Midbrain (tissue), 1 donor: ENCODE measurements at places on chromosomes 5 and 9.
A peak's percentile ranks its signal among the peaks of the same experiment; 100 is the strongest.

- no peak for DNase-seq
These were observed 64.1 kb downstream of the OSTF1 start for GRCh38 chr9:75152416-75152815.

DNA sequence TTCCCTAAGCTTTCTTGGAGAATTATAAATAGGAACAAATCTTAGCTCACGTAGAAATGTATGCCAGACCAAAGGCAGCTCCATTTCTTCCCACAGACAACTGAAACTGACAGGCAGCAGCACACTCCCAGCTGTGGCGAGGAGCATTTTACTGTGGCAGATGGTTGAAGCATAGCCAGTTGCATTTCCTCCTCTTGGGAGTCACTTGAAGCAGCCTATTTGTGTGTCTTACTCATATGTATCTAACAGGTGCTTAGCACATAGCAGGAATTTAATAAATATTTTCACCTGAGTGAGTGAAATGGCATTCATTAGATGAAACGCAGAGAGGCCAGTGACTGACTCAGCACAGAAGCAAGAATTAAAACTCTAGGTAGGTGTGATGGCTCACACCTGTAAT, 12.3 kb upstream of the MTMR12 start:
- DNase-seq = no peak

GRCh38 chr5:15105799-15106393, 234.3 kb upstream of the ANKH start:
- peak; percentile 56 for DNase-seq

DNA sequence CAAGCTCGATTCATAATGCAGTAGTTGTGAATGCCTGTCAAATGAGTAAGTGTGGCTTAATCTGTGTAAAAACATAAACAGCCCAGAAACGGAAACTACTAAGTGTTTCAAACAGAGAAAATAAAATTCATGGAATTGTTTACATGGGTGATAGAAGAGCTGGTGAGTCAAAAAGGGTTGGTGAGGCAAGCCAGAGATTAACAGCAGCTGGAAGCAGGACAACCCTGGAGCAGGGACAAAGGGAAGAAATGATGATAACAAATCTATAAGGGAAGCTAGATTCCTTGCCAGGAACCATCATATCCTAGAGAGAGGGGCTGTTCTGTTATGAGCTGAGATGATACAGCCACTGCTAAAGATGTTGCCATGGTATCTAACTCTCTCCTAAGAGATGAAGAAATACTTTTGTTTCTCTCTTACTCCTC, 18.0 kb upstream of the PRR16 start:
- no peak for DNase-seq

DNA sequence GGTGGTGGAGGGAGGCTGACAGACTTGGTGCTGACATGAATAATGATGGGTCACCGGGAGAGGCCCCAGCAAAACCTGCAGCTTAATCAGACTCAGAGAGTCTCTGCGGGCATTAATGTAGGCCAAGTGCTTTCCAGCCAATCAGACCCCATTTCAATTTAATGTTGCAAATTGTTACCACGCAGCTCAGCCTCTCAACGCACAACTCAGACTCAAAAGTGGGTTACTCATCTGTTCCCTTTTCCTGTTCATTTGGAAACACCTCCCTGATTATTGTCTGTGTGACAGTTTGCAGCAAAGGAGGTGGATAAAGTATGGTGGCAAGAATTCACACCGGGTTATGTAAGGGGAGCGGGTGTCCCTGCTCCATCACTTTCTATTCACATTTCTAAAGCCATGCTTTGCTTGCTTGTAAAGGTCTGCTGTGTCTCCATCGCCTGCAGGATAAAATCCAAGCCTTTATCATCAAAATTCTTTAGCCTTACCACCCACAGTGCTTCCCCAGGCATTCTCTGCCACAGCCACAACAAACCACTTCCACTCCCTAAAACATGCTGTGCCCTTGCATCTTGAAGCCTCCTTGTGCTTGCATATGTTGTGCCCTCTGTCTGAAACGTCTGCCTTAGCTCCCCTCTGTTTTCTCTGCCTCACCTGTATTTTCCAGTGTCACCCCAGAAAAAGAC, 156.5 kb downstream of the ASTN2 start:
- DNase-seq = no peak

GRCh38 chr9:3906437-3907213, 380.8 kb upstream of the RFX3 start:
- DNase-seq = no peak

DNA sequence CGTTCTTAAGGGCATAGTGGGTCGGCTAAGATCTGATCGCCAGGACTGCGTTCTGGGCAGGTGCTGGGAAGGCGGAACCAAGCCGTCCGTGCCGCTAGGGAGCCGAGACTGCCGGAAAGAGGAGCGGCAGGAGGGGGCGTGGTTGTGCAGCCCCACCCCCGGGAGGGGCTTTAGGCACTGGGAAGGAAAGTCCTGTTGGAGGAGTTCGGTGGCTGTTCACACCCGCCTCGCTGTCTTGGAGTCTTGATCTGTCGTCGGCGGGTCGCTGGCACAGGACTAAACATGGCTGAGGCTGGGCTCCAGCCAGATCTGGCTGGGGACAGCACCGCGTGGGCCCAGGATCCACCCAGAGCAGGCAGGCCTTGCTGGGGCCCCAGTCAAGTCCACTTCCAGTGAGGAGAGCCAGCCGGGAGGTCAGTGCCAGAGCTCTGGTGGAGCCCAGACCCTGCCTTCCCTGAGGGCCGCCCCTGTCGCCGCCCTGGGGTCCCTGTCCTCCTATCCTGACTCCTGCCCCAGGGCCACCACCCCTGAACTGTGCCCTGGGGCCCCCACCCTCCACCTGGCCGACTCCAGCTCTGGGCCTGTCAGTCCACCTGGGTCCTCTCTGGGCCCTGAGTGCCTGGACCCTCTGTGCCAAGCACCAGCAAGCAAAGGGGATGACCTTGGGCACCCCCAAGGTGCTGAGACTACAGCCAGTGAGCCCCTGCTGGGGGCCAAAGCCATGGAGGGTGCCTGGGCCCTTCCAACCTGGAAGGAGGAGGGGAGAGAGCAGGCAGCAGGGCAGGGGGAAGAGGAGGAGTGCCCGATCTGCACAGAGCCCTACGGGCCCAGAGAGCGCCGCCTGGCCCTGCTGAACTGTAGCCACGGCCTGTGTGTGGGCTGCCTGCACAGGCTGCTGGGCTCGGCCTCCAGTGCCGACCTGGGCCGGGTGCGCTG, 4.5 kb downstream of the RNF208 start:
- no peak for DNase-seq

DNA sequence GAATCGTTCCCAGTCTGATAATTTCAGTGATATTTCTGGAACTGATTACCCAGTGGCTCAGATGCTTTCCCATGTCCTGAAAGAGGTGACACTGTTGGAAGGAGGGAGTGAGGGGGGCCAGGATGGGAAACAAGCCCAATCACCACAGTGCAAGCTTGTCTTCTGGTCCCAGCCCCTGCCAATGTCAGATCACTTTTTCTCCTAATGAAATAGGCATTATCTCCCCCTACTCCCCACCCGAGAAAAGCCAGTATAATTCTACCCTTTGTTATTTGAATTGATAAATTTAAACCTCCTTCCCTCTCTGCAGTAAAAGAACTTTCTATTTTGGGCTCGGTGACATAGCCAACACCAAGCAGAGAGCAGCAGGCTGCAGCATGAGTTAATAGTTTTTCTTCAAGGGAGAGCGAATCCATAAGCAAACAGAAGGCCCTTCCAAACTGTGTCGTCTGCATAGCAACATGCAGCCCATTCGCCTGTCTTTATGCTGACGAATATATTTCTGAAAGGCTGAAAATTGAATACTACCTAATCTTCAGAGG, 14.6 kb upstream of the PPP2CA start:
- DNase-seq = peak; percentile 67

DNA sequence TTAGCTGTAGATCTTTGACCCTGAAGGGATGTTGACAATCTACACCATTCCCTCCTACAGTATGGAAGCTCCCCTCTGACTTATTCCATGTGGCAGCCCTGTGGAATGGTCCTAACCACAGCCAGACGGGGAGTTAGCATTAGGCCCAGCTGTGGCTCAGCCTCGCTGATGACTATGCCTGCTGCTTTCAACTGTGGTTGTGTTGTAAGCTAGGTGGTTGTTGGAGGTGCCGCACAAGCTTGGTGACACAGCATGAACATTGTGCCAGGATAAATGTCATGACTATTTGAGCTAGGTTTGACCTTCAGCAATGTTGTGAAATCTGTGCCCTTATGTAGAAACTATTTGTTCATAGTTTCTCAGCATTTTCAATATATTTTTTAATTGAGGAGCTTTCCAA, 40.6 kb downstream of the SGCD start:
- DNase-seq = no peak

- no peak for DNase-seq
These were observed 23.2 kb downstream of the TTF1 start for GRCh38 chr9:132383462-132383883.

GRCh38 chr5:113505181-113505580, 8.3 kb upstream of the YTHDC2 start:
- DNase-seq = no peak

DNA sequence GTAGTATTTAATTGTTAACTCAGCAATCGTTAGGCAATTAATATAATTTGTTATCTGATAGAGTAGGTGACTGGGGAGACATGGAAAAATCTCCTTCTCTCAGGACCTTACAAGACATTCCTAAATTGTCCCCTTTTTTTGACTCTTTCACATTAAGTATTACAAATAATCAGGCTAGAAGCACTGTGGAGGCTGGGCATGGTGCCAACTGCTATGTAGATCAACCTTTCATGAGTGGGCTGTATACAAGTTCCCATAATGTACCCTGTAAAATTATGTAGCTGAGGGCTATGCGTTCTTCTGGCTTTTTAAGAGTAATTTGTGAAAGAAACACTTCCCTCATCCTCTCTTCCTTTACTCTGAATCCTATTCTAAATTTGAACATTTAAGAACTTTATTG, 140.2 kb downstream of the NFIB start:
- DNase-seq = no peak

DNA sequence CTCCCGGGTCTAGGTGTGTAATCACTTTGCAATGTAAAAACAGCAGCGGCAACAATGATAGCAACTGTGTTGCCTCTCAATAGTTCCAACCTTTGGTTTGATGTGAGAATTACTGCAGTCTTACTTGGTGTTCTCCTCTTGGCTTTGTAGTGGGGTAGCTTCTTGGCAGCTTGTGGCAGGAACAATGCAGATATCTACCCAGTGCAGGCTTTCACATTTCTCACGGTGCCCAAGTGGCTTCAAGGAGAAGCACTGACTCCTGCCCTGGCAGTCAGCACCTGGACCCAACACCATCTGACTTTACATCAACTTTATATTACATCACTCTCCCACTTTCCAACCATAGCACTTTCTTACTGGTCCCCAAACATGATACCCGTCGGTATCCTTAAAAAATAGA, 28.4 kb upstream of the TIFAB start:
- no peak for DNase-seq

DNA sequence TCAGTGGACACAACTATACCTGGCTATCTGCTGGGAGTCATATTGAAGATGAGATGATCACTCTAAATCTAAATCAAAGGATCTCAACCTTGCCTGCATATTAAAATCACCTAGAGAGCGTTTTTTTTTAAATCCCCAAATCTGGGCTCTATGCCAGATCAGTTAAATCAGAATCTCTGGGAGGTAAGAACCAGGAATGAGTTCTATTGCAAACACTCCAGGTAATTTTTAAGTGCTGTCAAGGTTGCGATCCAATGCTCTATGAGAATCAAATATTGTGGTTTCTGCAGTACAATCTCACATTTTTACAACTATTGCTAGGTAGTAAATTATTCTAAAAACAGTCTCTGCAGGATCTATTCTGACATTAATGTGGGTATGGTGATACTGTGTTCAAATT, 202.3 kb upstream of the OR13F1 start:
- DNase-seq = no peak

DNA sequence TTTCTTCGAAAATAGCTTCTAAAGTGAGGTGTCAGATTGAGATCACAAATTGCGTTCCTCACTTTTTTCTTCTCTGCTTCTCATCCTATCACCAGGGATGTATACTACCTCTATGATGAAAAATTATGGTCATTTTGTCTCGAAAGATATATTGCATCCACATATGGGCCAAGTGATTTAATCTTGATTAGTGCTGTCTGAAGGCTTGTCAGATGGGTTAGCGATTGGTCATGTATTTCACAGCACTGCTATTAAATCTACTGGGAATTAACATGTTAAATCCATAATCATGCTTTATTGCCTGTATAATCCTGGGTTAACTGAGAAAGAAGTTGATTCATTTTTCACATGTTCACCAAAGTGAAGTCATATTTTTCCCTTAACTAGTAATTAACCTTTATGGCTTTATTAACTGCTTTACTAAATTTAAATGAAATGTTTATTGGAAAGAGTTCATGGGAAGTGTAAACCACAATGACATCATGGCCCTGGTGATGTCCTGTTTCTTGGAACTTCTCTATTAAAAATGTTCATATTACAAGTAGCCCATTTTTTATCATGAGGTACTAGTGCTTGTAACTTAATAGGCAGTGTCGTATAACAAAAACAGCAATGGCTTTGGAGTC, 193.3 kb downstream of the SMC2 start:
- no peak for DNase-seq

DNA sequence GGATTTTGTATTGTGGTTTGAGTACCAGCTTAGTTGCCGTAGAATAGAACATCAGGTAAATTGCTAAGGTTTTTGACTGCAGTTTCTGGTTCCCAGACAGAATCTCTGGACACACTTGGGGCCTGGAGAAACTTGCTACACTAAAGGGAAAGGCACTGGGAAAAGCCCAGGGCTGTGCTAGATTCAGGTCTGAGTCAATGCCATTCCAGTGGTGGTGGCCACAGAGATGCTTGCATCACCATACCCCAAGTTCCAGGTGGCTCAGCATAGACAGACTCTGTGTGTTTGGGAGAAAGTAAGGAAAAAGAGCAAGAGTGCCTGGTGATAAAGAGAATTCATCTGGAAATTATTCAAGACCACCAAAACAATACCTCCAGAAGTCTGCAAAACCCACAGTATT, 120.6 kb downstream of the HMHB1 start:
- DNase-seq = no peak

DNA sequence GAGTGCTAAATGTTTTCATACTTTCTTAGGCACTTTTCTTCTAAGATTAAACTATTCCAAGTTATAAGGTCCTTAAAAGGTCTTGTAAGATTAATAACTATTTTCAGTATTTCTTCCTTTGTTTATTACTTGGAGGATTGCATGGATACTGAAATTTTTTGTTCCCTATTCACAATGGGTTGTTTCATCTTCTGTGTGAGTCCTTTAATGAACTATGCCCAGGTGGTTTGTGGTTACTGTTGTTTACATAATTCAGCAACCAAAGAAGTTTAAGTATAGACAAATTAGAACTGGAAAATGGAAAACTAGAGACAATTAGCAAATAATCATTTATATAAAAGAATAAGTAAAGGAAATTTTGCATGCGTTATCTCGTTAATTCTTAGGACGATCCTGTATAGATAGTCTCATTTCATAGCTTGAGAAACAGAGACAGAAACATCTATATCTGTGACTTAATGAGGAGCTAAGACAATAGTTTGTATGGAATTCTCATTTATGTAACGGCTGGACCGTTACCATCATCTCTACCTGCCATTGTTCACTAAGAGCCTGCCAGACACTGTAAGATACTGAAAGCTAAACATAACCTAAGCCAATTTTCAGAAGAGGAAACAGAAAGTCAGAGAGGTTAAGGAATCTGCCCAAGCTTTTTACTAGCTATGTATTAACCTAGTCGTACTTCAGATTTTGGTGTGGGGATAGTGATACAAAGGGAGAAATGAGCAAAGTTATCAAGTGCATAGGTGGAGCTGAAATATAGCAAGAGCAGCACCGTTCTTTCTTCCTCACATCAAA, 148.2 kb downstream of the PAM start:
- no peak for DNase-seq

- no peak for DNase-seq
These were observed 38.1 kb downstream of the RNF145 start for GRCh38 chr5:159171274-159171673.
